ENCODE measurements at places on chromosomes 1 and 21.

GRCh38 chr1:51956528-51957509 lies 33.7 kb downstream of the RAB3B start:
- peak; percentile 36 for DNase-seq

- DNase-seq: peak; percentile 66
These were observed 623 bp downstream of the PTPRF start for GRCh38 chr1:43531107-43531905.

- DNase-seq: no peak
These were observed 23.8 kb downstream of the TMEM50A start for GRCh38 chr1:25361901-25362300.

GRCh38 chr1:40303790-40304189 lies 13.3 kb downstream of the COL9A2 start:
- DNase-seq: no peak

DNA sequence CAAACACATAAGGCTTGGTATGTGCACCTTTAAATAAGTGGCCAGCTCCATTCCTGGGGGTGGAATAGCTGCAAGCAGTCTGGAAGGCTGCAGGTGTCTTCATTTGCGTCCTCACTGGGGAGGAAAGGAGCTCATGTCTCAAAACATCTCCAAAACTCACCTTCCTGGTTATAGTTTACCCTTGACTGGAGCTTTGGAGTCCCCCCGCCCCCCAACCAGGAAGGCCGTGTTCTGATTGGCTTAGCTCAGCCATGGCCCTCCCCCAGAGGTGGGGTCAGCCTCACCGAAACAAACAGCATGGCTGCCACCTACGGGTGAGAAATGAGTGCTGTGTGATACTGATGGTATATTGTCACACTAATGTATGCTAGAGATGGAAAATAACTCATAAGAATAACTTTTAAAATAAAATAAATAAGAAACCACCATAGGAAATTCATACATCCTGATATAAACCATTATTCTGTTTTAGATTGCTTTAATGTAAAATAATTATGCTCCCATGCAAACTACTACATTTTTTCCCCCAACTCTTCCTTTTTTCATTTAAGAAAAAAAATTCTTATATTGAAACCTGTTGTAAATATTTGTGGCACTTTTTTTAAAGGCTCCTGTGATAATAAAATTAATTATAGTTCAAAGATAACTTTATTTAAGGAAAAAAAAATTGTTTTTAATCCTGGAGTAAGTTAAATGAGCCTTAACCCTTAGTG lies 90.8 kb downstream of the ZP4 start:
- peak; percentile 34 for DNase-seq

DNA sequence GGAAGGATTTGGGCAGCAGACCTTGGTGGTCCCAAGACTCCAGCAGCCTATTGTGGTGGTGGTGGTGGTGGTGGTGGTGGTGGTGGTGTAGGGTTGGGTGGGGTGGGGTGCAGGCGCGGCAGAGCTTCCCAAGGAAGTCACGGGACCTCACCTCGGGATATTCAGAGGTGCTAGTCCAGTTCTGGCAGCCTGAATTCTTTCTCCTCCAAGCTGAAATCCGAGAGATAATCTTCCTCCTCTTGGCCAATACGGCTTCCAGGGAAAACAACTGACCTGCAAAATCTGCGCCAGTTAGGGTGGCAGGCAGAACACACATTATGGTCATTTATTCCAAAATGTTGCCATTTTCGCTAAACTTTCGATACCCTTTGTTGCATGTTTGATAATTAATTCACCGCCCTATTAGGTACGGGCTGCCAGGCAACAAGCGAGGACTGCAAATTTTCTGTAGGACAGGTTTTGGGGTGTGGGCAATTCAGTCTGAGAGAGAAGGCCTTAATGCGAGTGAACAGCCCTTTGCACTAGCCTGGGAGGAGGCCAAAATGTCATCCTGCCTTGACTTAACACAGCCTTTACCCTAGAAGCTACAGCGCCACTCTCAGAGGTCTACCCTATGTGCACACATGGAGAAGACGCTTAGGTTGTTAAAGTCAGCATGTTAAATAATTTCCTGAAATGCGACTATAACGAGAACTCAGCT lies 33.2 kb upstream of the BSDC1 start:
- no peak for DNase-seq

DNA sequence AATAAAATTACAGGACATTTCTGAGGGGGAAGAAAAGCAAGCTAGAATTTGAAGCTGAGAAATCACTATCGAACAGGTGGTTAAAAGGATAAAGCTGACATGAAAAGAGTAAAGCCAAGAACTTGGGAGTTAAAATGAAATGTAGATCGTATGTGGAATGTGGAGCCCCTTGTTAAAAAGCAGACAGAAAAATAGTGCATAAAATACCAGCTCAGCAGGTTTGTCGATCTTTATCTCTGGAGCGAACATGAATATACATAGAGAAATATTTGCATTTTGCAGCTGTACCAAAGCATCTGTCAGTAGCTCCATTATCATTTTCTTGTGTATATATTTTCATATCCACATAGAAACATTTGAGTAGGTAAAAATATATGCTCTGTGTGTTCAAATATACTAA lies 73.6 kb upstream of the CDC42BPA start:
- DNase-seq: no peak

DNA sequence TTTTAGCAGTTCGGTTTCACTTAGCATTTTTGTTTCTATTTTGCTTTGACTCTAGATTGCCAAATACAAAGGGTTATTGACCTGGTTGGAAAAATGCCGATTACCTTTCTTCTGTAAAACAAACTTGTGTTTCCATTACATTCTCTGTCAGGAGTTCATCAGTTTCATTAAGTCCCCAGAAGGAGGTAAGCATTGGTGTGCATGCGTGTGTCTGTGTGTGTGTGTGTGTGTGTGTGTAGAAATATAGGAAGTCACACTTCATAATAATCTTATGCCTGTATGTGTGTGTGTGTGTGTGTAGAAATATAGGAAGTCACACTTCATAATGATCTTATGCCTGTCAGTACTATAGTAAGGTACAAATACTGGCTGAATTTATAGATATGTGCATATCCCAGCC lies 10.0 kb downstream of the RGSL1 start:
- no peak for DNase-seq

DNA sequence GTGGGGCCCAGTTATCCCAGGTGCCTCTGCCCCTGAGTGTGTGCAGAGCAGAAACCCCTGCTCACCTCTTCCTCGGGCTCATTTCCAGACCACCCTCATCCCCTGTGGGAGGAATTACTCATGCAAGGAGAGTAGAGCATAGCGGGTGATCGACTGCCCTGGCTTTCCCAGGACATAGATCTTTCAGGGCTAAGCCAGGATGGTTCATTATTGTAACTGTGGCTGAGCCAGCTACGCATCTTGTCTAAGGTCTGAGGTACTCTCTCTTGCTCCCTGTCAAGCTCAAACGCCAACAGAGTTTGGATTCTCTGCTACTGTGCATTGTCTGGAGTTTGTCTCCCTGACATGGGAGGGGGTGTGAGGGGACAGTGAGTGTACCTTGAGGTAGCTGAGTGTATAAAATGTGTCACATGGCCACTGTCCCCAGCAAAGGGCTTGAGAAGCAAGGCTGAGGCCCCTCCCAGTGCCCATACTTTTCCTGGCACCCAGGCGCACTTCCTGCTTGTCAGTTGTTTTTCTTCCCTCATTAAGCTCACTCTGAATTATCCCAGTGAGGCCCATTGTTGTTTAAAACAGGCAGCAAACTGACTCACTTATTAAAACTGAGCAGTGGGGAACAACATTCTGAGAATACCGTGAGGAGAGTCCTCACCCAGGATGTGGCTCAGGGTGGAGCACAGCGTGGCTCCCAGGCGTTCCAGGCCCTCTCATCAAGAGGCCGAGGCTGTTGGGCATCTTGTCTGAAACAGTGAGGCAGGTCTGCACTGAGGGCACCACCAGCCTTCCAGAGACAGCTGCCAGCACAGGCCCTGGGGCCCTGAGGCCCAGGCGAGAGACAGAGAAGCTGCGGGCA lies 92.9 kb downstream of the LAMC2 start:
- DNase-seq: no peak

DNA sequence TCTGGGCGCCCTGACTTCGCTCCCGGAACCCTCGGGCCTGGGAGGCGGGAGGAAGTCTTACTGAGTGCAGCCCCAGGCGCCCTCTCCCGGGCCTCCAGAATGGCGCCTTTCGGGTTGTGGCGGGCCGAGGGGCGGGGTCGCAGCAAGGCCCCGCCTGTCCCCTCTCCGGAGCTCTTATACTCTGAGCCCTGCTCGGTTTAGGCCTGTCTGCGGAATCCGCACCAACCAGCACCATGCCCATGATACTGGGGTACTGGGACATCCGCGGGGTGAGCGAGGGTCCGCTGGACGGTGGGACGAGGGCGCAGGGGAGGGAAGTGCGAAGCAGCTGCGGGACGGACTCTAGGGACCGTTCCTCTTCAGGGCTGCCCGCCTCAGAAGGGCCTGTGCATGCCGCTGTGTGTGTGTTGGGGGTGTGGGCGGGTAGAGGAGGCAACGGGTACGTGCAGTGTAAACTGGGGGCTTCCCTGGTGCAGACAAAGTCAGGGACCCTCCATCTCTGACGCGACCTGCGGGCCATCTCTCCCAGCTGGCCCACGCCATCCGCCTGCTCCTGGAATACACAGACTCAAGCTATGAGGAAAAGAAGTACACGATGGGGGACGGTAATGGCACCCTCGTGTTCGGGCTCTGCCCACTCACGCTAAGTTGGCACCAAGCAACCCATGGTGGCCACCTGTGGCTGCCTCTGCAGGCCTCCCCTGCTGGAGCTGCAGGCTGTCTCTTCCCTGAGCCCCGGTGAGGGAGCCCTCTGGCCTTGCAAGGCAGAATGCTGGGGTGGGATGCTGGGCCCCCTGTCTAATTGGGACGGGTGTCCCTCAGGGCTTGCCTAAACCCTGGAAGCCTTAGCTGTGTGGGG lies at the start of gene GSTM1:
Gene GSTM1, plus strand, starts transcription at position 177 of the 859 bp plus-strand sequence. Its CDS starts 57 bp downstream, at position 234.
- DNase-seq: no peak

- DNase-seq: no peak
These were observed 52.5 kb downstream of the ANGPTL1 start for GRCh38 chr1:178818416-178818815.

- no peak for DNase-seq
These were observed 2.5 kb downstream of the S1PR1 start for GRCh38 chr1:101239095-101240040.

GRCh38 chr1:43348809-43349593 lies 9.8 kb upstream of the CDC20 start:
- peak; percentile 98 for DNase-seq

GRCh38 chr1:66351913-66352312 lies 182.0 kb upstream of the SGIP1 start:
- DNase-seq: peak; percentile 55
